ENCODE measurements at places on chromosomes 5 and 9. TPM values are rescaled to one million over a fixed set of nuclear protein-coding genes. Genes with fewer than 3 reads are reported as not detected.

GRCh38 chr5:154031937-154032489 is 6.7 kb downstream of the FAM114A2 start:
- no peak for DNase-seq

DNA sequence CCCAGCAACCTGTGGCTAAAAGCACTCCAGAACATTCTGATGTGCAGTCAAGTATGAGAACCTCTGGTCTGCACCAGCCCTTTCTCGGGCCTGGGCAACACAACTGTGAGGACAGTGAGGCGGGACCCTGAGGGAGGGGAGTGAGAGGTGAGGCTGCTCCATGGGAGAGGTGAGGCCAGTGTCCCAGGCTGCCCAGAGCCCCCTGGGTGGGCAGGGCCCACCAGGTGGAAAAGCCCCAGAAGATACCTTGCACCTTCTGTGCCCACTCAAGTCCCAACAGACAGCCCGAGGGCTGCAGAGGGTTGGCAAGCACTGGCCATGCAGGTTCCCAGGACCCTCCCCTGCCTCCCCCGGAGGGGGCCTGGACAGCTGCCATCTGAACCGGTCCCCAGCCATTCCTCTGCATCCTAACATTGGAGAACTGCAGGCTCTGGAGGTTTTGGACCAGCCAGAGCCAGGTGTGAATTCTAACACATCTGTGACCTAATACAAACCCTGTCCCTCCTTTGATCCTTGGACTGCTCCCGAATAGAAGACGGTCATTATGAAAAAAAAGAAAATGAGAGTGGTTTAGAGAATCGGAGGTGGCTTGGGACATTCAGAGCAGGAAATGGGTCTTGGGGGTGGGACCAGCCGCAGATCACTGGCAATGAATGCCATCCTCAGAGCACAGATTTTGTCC is 57.0 kb downstream of the DUSP1 start:
- peak; percentile 68 for DNase-seq

DNA sequence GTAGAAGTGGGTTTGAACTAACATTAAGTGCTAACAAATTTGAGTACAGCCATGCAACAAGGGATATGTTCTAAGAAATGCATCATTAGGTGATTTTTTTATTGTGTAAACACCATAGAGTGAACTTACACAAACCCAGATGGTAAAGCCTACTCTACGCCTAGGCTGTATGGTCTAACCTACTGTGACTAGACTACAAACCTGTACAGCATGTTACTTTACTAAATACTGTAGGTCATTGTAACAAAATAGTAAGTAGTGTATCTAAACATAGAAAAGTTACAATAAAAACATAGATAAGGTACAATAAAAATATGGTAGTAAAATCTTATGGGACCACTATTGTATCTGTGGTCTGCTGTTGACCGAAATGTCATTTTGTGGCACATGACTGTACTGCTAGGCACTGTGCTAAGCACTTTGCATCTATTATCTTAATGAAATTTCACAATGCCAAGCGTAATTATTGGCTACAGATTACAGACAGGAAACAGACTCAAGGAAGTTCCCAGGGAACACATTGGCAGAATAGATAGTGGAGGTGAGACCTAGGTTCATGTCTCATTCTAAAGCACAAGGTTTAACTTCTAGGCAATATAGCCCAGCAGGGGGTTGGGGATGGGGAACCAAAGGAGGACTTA is 62.7 kb downstream of the ATP10B start:
- no peak for DNase-seq

DNA sequence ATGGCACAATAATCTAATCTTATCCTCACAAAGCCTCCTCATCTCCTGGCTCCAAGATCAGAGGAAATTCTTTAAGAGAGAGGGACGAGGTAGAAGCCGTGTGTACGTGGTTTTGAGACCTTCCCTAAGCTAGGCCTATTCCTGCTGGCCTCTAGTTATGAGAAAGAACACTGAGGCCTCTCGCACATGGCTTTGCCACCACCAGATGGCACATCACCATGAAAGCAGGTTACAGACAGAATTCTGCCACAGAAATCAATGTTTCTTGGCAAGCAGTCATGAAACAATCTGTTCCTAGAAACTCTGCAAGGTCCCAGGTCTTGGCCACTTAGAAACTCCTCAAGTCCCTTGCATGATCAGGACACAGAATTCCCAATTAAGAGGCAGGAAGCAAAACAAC is 268.2 kb upstream of the TAS2R1 start:
- DNase-seq: no peak

GRCh38 chr9:96071076-96071814 is 195.8 kb downstream of the ERCC6L2 start:
- DNase-seq: no peak

The SELENOP gene
- 570 TPM for total RNA-seq

GRCh38 chr9:134059661-134060395 is 8.0 kb downstream of the BRD3 start:
- peak; percentile 67 for DNase-seq

The UGCG gene
- total RNA-seq: 18.6 TPM

GRCh38 chr9:129263836-129264235 is 85.8 kb upstream of the IER5L start:
- DNase-seq: no peak

All from sigmoid colon (tissue), 7 donors.